Caudate nucleus (tissue), 63 donors: ENCODE measurements at places on chromosomes 4 and X.

DNA sequence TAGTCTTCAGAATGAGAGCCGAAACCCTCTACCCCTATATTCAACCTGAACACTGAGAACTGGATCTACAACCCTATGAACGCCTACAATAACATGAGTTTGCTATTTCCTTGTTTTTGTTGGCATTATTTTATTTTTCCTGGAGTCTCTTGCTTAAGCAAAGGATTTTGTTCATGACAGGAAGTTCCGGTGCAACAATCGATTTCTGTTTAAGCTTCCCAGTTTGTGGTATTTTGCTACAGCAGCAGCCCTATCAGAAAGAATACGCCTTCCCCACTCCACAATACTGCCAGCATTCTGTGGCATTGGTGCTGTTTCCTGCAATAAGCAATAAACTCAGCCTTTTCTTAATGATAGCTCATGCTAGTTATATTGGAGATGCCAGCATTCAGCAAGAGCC, 60.9 kb downstream of the NPY5R start:
- DNase-seq: no peak

- DNase-seq: no peak
Observed at GRCh38 chrX:110315551-110315950, 2.3 kb downstream of the AMMECR1 start.

DNA sequence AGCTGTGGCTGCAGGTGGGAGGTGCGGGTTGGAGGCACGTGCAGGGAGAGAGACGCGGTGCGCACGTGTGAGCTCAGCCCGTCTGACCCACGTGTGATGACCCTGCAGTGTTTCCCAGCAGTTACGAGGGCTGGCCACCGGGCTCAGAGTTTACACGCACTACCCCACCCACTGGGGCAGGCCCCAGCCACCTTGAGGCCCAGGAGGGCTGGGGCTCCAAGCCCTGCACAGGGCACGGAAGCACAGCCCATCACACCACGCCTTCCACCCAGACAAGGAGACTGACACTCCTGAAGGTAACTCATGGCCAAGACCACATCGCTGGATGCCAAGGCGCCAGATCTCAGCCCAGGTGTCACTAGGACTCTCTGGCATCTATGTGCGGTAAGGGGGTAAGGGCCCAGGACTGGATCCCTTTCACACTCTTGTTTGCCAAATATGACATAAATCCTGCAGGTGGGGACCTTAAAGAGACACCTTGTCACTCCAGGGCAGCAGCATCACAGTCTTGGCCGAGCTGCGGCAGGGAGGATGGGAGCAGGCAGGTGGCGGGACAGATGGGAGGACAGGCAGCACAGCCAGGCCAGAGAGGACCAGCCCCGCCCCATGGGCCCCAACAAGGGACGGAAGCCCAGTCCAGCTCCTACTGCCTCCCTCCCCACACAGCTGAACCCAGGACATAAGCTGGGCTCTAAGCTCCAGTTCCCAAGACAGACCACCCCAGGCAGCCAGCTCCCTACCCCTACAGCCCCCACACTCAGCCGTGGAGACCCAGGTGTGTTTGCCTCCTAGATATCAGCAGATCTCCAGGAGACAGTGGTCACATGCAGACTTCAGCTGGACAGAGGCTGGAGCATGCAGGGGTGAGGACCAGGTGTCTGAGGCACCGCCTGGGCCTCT, 56.8 kb downstream of the ZFYVE28 start:
- no peak for DNase-seq

GRCh38 chr4:76867377-76867776, 30.6 kb downstream of the SOWAHB start:
- DNase-seq: no peak

DNA sequence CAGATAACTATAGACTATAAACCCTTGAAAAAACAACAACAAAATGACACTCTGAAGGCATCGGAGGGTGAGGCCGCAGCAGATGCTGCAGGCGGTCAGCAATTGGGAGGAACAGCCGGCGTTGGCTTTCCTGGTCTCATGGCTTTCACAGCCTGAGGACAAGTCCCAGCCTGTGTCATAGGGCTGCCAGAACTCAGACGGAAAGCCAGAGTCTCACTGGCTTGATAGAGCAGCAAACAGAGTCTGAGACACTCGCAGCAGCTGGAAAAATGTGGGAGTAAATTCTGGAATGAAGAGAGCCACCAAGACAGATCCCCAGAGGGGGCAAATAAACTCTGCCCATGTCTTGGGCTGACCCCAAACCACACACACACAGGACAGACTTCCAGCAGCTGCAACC, 86.3 kb downstream of the PPP2R2C start:
- DNase-seq: no peak

DNA sequence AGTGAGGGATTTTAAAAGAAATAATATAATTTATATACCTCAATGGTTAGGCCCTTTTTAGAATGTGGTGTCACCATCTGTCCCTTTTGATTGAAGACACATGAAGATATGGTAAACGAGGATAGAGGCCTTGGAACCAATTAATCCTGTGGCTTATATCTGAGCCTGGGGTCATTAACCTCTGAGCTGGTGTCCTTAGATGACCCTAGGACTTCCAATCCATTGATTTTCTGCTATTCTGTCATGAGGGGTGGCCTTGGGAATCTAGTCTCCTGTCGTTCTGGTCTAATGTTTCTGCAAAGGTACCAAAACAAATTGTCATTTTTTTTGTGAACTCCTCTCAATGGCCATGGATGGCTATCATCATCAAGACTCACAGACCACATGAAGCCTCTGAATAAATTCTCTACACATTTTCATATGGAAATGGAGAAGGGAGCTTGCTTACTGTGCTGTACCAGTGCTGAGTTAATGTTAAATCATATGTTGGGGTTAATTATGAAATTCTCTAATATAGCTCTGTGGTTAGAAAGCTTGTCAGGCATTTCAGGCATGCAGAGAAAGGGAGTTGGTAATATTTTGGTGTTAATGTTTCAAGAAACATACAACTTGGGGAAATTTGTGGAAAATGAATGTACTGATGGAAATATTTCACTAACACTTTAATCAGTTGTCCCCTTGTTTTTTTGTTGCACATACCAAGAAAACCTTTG, 204.2 kb upstream of the IL15 start:
- no peak for DNase-seq

DNA sequence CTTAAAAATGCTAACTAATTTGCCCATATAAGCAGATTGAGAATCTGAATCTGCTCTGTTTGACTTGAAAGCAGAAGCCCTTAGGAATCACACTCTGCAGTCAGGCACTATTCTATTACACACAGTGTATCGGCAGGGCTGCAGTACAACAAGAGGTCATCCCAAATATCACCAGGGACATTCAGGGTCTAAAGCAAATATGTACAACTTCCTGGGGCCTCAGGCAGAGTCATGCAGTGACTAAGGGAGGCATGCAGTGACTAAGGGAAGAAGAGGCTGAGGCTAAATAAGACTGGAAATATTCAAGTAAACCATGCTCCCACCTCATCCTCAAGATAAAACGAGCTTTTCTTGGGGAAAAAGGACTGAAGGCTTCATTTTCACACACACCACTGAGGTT, 20.9 kb downstream of the MAPK10 start:
- no peak for DNase-seq

DNA sequence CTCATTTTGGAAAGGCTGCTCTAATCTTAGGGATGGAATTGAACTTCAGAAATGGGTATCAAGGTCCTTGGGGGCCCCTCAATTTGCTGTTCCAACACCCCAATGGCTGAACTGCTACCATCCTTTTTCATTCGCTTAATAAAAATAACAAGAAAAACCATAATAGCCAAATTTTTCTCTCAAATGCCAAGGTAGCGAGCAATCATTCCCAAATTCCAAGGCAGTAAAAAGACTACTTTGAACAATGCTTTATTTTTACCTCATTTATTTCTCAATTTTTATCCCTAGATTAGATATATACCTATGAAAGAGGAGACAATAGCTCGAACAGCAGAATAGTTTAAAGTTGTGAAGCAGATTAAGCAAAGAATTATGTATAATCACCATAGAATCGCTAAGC, 323.4 kb upstream of the SLC7A11 start:
- no peak for DNase-seq

DNA sequence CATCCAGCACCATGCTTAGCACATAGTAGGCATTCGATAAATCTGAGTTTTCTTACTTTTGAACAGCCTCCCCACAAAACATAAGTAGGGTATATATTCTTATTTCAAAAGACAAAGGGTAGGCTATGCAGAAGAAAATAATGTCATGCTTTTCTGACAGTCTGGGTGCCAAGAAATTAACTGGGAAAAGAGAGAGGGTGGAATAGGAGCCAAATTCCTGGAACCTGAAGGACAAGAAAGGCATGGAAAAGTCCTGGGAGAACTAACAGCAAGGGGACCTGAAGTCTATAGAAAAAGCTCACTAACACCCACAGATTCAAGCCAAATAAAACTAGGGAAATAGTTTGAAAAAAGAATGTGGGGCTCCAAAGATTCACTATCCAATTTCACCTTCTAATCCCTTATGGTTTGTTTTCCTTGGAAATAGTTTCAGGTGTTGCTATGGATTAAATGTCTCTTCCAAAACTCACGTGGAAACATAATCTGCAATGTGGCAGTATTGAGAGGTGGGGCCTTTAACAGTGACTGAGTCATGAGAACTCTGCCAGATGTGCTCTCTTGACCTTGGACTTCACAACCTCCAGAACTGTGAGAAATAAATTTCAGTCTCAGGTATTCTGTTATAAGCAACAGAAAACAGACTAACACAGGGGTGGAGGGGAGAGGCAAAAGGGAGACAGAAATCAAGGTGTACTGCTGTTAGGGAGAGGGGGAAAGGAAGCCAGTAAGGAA, 173.3 kb upstream of the ARHGEF9 start:
- no peak for DNase-seq

- no peak for DNase-seq
Observed at GRCh38 chr4:78038704-78039103, 18.4 kb upstream of the FRAS1 start.
